Vagina (tissue), 2 donors: ENCODE measurements at places on chromosomes 16 and 17.

DNA sequence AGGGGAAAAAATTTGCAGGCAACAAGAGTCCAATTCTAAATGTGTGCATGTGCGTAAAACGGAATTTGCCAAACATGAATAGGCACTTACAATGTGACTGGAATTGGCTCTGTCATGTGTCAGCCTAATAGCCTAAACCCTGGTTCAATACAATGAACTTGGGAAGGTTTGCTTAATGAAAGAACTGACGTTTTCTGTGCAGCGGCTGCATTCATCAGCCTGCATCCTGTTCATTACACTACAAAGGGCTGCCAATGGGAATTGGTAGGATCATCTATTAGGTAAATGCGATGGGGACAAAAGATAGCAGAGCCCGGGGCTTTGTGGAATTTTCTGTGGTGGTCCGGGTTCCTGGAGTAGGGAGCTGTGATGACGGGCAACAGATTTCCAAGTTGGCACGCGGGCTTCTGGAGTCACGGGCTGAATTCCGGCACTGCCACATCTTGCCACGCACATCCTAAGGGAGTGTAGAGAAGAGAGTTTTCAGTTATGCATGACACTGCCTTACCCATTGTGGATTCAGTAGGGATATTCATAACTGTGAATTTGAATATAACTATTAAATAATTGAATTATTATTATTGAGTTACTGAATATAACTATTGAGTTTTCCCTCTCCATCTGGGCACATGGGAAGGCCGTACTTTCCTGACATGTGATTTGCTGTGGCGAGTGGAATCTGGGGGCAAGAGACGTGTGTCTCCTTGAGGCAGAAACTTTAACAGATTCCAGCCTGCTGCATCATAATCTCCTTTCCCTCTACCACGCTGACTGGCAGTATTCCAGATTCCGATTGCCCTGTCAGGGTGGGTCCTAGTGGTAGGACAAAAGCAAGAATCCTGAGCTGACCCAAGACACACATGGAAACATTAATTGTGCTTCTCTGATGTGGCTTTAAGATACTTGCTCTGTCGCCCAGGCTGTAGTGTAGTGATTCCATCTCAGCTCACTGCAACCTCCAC lies 565.6 kb downstream of the WWOX start:
- no peaks in the 10 kb centered on the region for H3K36me3 ChIP-seq
- no peak for DNase-seq
- H3K27me3 ChIP-seq: no peaks in the 10 kb centered on the region
- no peak overlapping the region for H3K4me3 ChIP-seq

DNA sequence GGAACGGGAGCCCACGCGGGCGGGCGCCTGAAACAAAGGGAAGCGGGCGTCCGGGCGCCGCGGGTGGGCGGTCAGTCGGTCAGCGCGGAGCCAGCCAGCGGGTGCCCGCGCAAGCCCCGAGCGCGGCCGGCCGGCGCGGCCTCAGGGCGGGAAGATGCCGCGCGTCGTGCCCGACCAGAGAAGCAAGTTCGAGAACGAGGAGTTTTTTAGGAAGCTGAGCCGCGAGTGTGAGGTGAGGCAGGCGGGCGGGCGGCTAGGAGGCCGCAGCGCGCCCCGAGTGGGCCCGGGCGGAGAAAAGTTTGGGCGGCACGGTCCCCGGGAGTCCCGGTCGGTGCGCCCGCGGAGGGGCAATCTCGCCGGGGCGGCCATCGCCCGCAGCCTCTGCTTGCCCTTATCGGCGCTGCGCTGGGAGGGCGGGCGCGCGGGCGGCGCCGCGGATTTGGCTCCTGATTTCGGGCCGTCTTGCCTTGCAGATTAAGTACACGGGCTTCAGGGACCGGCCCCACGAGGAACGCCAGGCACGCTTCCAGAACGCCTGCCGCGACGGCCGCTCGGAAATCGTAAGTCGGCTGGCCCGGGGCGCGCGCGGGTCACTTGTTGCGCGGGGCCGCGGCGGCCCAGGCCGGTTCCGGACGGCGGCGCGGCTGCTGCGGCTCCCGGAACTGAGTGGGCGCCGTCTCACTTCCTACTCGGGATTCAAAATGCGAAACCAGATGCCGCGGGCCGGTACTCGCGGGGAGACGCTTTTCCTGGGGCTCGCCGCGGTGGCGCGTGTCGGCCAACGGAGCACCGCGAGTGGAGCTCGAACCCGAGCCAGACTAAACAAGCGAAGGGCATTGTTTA lies 526 bp downstream of the CBFB start:
- H3K36me3 ChIP-seq: no peaks in the 10 kb centered on the region
- H3K27me3 ChIP-seq: no peaks in the 10 kb centered on the region
- peak overlapping the region; percentile 86 for H3K4me3 ChIP-seq

DNA sequence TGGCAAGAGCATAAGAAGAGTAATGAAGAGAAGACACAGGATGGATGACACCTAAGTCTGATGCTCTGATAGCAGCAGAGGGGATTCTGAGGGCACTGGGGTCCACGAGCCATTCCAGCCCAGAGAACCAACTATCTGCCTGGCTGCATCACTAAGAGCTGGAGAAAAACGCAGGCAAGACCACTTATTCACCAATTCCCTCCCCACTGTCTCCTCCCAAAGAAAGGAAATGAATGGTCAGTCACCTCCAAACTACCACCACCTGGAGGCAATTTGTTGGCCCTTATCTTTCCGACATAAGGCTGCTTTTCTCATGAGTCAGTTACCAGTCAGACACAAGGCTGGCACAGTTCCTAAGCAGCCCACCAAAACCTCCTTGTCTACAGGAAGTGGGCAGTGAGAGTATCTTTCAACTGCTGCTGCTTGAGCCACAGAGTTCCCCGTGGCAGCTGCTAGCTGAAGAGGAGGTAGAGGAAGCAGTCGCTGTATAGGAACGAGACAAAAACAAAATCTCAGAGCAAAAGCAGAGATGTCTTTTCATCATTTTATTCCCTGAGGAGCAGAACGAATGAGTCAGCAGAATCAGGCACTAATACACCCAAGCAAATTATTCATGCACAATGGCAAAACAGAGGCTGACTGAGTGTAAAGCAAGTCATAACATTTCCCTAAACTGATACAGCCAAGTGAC lies 111.1 kb downstream of the SMG6 start:
- H3K36me3 ChIP-seq: peaks cover 7% of the 10 kb centered on the region
- no peak overlapping the region for H3K27ac ChIP-seq
- no peak overlapping the region for H3K4me3 ChIP-seq
- H3K4me1 ChIP-seq: peaks cover 47% of the 10 kb centered on the region
- no peak for DNase-seq
- no peaks in the 10 kb centered on the region for H3K27me3 ChIP-seq

DNA sequence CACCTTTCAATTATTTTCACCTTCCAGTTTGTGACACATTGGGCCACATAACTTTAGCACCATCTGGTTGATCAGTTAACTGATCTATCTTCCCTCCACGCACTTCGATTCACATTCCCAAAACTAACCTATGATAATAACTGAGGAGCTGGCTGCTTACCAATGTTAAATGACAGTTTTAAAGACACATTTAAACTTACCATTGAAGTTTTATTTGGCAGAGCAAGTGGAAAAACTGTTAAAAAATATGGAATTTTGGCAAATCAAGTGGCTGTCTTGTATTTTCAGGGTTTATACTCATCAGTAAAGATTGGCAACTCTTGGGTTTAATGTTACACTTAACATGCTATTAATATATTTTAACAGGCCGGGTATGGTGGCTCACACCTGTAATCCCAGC lies 5.4 kb upstream of the APOH start:
- H3K27ac ChIP-seq: no peak overlapping the region
- H3K36me3 ChIP-seq: no peaks in the 10 kb centered on the region
- no peaks in the 10 kb centered on the region for H3K27me3 ChIP-seq

DNA sequence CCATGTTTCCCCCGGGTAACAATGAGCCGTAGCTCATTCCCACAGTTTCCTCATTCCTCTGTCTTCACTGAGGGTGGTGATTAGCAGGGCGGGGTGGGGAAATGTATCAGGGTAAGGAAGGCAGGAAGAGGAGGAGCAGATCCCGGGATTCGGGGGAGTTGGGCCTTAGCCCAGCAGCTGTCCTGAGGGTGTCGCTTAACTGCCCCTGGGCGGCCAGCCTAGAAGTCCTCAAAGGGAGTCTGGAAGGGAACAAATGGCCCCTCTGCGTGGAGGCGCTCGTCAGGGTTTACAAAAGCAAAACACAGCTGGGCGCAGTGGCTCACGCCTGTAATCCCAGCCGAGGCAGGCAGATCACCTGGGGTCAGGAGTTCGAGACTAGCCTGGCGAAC lies 14.3 kb downstream of the MLYCD start:
- H3K27ac ChIP-seq: no peak overlapping the region
- no peak overlapping the region for H3K4me3 ChIP-seq
- no peaks in the 10 kb centered on the region for H3K27me3 ChIP-seq

DNA sequence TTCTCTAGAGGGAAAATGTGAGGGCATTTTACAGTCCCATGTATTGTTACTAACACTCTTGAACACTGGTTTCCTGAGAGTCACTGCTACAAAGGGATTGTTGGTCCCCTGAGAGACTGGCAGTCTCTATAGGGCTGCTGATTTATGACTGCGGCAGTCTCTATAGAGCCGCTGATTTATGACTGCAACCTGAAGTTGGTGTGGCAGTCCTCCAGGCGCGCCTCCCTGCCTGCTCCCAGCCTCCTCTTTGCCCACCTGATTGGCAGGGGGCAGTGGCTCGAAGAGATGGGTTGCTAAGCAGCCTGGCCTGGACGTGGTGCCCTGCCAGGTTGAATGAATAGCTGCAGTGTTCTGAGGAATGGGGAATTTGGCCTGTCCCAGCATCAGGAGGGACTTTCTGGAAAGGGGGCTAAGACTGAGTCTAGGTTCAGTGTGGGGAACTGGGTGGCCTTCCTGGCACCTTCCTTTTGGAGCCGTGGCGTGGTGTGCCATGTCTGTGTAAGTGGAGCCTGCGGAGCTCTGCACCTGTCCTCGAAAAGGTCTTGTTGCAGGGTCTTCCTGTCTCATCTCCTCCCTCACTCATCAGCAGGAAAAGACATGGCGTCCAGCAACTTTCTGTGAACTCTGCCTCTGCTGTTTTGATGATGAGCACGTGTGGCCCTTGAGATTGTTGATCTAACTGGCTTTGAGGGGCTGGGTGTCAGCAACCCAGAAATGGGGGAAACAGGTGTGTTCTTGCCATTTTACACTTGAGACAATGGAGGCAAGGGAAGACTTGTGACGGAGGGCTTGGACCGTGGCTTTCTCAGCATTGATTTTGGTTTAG lies 24.9 kb downstream of the SAP30BP start:
- no peaks in the 10 kb centered on the region for H3K27me3 ChIP-seq
- peaks cover 5% of the 10 kb centered on the region for H3K36me3 ChIP-seq
- H3K27ac ChIP-seq: peak overlapping the region; percentile 72
- no peak overlapping the region for H3K4me3 ChIP-seq

DNA sequence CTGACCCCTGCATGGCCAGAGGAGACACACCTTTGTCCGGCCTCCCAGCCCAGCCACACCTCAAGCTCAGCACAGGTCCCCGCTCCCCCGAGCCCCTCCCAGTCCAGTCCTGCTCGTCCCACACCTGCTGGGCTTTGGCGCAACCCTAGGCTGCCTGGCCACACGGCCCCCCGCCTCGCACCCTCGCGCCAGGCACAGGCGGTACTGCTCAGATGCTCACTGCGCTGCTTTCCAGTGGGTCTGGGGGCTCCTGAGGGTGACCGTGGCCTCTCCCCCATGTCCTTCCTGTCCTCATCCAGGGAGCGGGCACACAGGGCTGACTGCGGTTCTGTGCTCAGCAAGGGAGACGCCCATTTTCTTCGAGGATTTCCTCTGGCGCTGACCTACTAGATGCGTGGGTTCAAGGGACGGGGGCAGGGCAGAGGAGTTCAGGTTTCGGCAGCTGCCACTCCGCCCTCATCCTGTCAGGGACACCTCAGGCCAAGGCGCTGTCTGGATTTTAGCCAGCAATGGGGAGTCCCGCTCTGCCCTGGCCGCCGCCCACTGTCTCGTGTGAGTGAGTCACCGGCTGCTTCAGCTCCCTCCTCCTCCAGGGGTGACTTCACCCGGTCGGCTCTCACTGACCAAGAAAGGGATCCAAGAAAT lies 118.0 kb upstream of the ZNF469 start:
- H3K27ac ChIP-seq: peak overlapping the region; percentile 87
- H3K4me3 ChIP-seq: no peak overlapping the region
- H3K4me1 ChIP-seq: peaks cover 42% of the 10 kb centered on the region
- no peak for DNase-seq

- no peaks in the 10 kb centered on the region for H3K36me3 ChIP-seq
- H3K27me3 ChIP-seq: no peaks in the 10 kb centered on the region
- H3K4me3 ChIP-seq: no peak overlapping the region
- no peak for DNase-seq
- peaks cover 8% of the 10 kb centered on the region for H3K4me1 ChIP-seq
Measured at GRCh38 chr16:11060842-11061241, 116.5 kb downstream of the CLEC16A start.

- no peak overlapping the region for H3K4me3 ChIP-seq
- no peak for DNase-seq
- H3K27me3 ChIP-seq: no peaks in the 10 kb centered on the region
- H3K4me1 ChIP-seq: peaks cover 18% of the 10 kb centered on the region
- no peaks in the 10 kb centered on the region for H3K36me3 ChIP-seq
Measured at GRCh38 chr16:65782611-65783600, 583.6 kb upstream of the CDH5 start.

- H3K27ac ChIP-seq: peak overlapping the region; percentile 51
- H3K27me3 ChIP-seq: no peaks in the 10 kb centered on the region
- H3K36me3 ChIP-seq: no peaks in the 10 kb centered on the region
Measured at GRCh38 chr16:1182950-1183907, 30.3 kb downstream of the CACNA1H start.

- no peaks in the 10 kb centered on the region for H3K27me3 ChIP-seq
- DNase-seq: no peak
- H3K27ac ChIP-seq: no peak overlapping the region
Measured at GRCh38 chr16:57723170-57723569, 12.4 kb upstream of the KATNB1 start.

DNA sequence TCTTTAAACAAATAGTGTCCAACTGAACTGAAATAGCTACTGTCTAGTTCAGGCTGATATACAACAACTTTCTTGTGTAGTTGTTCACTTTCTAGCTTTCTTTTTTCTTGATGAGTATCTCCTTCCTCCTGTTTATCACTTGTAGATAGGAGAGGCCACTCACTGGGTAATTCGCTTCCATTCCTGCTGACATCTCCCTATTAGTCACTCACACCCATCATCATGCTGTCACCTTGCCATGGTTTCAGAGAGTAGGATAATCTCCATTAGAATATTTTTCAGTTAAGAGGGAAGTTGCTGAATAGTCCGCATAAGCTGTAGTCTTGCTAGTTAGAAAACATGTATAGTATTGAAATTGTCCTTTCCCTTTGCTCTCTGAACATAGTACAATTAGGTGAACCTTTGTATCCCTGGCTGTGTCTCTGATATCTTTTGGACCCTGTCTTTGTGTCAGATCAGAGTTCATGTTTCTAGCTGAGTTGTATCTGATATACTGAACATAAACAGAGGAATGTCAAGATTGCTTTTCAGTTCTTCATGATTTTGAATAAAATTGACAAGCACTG lies 64.4 kb upstream of the RASL10B start:
- H3K4me3 ChIP-seq: no peak overlapping the region
- no peak for DNase-seq
- H3K4me1 ChIP-seq: no peaks in the 10 kb centered on the region

- H3K4me1 ChIP-seq: peaks cover 75% of the 10 kb centered on the region
- no peak overlapping the region for H3K4me3 ChIP-seq
- H3K27ac ChIP-seq: peak overlapping the region; percentile 90
- H3K36me3 ChIP-seq: peaks cover 21% of the 10 kb centered on the region
- no peak for DNase-seq
Measured at GRCh38 chr17:42405963-42406495, 17.0 kb downstream of the CAVIN1 start.

GRCh38 chr17:47316311-47316710 lies 7.4 kb upstream of the EFCAB13 start:
- H3K27ac ChIP-seq: no peak overlapping the region
- H3K4me3 ChIP-seq: no peak overlapping the region
- no peak for DNase-seq
- no peaks in the 10 kb centered on the region for H3K36me3 ChIP-seq
- no peaks in the 10 kb centered on the region for H3K4me1 ChIP-seq
